ENCODE measurements at places on chromosomes 7 and 10. TPM values are rescaled to one million over a fixed set of nuclear protein-coding genes. Genes with fewer than 3 reads are reported as not detected.

C10orf62 gene
- not detected for total RNA-seq

GPRIN2 gene
- not detected for total RNA-seq

SLC26A3 gene
- not detected for total RNA-seq

NPFFR1 gene
- total RNA-seq: not detected

PKD2L1 gene
- total RNA-seq: not detected

ST8SIA6 gene
- total RNA-seq: 0.14 TPM

UTF1 gene
- total RNA-seq: not detected

LAMB4 gene
- 3.2 TPM for total RNA-seq

PPP1R17 gene
- not detected for total RNA-seq

MMRN2 gene
- total RNA-seq: 1.8 TPM

WDR37 gene
- 3.2 TPM for total RNA-seq

CYP2C18 gene
- total RNA-seq: 0.04 TPM

STEAP1 gene
- 31.3 TPM for total RNA-seq

DPYSL4 gene
- 19.6 TPM for total RNA-seq

SFTPA1 gene
- total RNA-seq: not detected

AKR1C8 gene
- total RNA-seq: 0.12 TPM

TMEM140 gene
- 18.6 TPM for total RNA-seq

GPR141 gene
- not detected for total RNA-seq

SLC29A3 gene
- total RNA-seq: 3.3 TPM

SFTPA2 gene
- total RNA-seq: not detected

SLC26A5 gene
- not detected for total RNA-seq

FFAR4 gene
- total RNA-seq: not detected

SYNPO2L gene
- 0.02 TPM for total RNA-seq

AOC1 gene
- not detected for total RNA-seq

CPA4 gene
- 22.7 TPM for total RNA-seq

ASB13 gene
- 9.1 TPM for total RNA-seq

MBL2 gene
- total RNA-seq: not detected

CYP2W1 gene
- total RNA-seq: not detected

MRLN gene
- not detected for total RNA-seq

KCNIP2 gene
- total RNA-seq: not detected

CPXM2 gene
- total RNA-seq: not detected

COL28A1 gene
- not detected for total RNA-seq

CTTNBP2 gene
- 4.8 TPM for total RNA-seq

FKBP9 gene
- 167 TPM for total RNA-seq

STAG3 gene
- total RNA-seq: 0.35 TPM

Data from H4 (cell line).